Caco-2 (cell line): ENCODE measurements at places on chromosomes 2 and 18.

DNA sequence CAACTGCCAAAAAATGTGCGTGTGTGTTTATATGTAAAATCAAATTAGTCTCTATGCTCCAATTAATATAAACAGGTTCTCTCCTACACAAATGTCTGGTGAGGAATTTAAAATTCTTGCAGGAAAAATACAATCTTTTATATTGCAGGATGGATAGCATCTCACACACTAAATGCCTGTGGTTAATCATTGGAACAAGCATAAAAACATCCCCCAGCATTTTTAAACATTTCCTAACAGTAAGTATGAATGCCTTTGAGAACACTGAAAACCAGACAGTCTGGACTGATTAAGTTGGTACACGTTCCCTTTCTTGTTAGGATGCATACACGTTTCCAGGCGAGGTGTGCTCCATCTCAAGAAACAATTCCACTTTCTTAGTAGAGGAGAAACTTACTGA is 29.9 kb upstream of the PDE1A start:
- DNase-seq = no peak

DNA sequence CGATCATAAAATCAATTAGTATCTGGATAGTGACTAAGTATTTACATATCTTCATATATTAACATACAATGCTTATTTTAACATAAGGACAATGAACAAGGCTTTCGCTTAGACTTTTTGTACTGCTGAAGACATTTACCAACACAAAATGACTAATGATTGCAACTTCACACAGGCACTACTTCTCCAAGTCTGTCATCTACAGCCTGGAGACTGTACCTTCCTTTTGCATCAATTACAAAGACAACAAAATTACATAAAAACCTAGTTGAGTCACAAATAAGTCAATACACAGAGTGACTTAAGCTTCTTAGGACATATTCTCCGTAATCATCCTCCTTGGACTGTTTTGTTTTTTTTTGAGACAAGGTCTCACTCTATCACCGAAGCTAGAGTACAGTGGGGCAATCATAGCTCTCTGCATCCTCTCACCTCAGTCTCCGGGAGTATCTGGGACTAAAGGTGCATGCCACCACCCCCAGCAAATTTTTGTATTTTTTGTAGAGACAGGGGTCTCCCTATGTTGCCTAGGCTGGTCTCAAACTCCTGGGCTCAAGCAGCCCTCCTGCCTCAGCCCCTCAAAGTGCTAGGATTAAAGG is 15.9 kb downstream of the PUM2 start:
- DNase-seq = no peak

GRCh38 chr2:20091305-20091991 is 40.0 kb upstream of the LAPTM4A start:
- DNase-seq = no peak

DNA sequence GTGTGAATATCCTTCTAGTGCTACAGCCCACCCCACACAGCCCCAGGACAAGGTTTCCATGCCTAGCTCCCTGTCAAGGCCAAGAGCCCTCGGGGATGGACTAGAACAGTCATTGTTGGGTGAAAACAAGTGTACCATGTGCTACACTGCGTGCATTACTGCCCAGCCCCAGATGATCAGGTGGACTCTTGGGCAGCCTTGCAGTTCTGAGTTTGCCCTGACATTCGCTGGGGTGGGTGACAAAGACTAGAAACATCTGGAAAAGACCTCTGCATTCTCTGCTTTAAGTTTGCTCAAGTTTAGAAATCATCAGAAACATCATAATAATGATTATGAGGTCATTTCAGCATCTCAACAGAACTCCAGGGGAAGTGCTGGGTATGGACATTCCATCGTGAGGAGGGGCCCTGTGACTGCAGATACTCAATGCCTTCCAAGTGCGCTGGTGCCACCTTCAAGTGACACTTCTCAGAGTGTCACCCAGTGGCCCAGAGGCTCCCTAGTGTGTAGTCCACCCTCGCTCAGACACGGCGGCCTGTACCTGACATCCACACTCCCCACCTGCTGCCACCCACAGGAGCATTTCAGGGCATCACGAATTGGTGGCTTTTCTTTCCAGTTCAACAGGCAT is 5.3 kb upstream of the PXDN start:
- DNase-seq = no peak

- no peak for DNase-seq
These were observed 39.2 kb downstream of the FAM161A start for GRCh38 chr2:61814539-61815160.

DNA sequence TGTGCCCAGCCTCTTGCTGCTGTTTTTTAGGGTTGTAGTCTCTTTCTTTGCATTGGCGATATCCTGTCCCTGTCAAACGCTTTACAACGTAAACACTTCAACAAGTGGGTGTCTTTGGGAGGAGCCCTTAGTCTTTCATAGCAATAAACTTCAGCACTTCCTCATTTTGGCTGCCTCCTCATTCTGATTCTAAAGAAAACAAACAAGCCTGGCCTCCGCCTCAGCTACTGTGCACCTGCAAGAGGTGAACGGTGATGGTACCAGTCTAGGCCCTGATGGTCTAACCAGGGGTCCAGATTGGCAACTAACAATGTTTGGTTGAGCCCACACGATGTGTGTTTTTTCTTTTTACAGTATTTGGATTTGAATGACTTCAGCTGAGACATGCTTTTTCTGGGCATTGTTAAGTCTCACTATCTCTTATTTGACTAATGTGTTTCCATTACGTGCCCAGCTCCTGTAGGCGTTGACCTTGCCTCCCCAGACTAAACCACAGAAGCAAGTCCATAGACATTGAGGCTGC is 53.2 kb upstream of the CUL3 start:
- DNase-seq = no peak

DNA sequence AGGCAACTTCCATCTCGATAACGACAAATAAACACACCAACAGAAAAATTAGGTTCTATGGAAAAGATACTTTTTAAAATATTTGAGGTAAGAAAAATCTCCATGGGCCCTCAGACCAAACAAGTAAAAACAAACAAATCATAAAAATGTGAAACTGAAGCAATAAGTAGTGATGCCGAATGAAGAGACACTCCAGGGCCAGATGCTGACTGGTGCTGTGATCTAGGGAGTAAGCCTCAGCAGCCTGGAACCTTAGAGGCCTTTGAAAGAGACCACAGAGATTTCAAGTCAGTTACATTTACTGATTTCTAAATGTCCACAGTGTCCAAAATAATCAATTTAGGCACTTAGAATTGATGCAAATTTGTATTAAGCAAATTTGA is 1144.7 kb downstream of the CNTNAP5 start:
- no peak for DNase-seq

DNA sequence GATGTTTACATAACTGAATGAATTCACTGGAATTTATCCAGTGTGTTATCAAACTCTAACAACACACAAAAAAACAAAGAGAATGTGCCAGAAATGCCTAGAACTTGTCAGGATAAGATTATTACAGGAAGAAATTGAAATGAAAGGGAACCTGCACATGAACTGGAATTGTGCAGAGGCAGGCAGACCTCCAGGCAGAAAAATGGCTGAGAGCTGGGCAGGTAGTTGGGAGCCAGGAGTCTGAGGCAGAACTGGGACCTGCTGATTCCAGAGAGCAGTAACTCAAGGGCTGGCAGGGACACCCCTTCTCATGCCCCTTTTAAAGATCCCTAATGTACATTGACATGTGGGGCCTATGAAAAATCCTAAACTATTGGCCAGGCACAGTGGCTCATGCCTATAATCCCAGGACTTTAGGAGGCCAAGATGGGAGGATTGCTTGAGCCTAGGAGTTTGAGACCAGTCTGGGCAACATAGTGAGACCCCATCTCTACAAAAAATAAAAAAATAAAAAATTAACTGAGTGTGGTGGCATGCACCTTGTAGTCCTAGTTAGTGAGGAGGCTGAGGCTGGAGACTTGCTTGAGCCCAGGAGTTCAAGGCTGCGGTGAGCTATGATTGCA is 674 bp upstream of the SP110 start:
- DNase-seq = no peak

DNA sequence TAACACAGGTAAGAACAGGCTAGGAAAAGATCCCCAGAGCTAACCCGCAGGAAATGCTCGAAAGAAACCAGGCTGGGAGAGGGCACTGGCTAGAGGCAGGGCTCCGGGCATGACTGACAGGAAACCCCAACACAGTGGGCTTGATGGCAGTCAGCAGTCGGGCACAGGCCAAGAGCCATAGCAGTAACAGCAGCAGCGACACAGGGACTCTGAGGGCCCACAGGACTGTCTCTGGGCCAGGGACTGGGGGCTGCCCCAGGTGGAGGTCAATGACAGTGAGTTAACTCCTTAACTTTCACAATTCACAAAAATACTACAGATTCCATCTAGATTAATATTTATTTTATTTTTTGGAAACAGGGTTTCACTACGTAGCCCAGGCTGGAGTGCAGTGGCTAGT is 37.3 kb upstream of the ASPRV1 start:
- no peak for DNase-seq

DNA sequence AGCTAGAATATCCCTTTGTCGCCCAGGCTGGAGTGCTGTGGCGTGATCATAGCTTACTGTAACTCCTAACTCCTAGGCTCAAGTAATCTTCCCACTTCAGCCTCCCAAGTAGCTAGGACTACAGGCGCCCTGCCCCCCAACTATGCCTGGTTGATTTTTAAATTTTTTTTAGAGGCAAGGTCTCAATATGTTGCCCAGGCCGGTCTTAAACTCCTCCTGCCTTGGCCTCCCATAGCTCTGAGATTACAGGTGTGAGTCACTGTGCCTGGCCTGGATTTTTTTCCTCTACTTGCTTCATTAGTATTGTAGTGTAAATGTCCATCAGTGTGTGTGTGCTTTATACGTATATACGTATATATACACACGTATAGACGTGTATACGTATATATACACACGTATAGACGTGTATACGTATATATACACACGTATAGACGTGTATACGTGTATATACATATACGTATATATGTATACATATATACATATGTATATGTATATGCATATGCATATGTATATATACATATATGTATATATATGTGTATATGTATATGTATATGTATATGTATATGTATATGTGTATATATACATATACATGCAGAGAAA is 124.4 kb downstream of the DIS3L2 start:
- no peak for DNase-seq

GRCh38 chr2:45263147-45263546 is 253.9 kb upstream of the SIX2 start:
- no peak for DNase-seq

DNA sequence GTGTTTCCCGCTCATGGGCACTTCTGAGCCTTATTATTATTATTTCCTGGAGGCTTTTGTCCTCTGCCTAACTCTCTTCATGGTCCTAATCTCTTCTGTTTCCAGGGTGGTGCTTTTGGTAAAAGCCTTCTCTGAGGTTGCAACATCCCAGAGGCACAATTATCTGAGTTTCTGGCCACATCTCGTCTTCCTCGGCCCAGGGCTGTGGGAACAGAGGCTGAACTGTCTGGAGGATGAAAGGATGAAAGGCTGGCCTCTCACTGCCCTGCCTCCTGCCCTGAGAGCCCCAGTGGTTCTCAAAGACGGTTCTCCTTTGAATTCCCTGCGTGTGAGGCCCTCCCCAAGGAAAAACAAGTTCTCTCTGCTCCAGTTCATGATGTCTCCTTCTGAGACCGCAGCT is 13.8 kb downstream of the GYPC start:
- no peak for DNase-seq

- no peak for DNase-seq
These were observed 39.2 kb upstream of the ZNF385B start for GRCh38 chr2:179900655-179901054.

DNA sequence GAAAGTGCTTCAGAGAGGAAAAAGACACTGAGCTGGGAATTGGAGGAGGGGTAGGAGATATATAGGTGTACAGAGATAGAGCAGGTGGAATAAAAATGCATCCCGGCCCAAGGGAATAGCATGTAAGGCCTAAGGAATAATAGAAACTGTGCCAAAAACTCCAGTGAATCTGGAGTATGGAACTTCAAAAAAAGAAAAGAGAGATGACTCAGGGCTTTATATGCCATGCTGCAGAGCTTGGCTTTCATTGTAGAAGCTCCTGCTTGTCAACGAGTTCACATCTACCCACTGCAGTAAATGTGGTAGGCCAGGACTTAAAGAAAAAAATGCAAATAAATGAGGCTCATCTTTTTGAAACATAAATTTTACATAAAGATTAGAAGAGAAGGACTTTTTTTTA is 131.8 kb downstream of the MREG start:
- DNase-seq = no peak

GRCh38 chr2:239804161-239805042 is 220.7 kb downstream of the NDUFA10 start:
- DNase-seq = no peak

DNA sequence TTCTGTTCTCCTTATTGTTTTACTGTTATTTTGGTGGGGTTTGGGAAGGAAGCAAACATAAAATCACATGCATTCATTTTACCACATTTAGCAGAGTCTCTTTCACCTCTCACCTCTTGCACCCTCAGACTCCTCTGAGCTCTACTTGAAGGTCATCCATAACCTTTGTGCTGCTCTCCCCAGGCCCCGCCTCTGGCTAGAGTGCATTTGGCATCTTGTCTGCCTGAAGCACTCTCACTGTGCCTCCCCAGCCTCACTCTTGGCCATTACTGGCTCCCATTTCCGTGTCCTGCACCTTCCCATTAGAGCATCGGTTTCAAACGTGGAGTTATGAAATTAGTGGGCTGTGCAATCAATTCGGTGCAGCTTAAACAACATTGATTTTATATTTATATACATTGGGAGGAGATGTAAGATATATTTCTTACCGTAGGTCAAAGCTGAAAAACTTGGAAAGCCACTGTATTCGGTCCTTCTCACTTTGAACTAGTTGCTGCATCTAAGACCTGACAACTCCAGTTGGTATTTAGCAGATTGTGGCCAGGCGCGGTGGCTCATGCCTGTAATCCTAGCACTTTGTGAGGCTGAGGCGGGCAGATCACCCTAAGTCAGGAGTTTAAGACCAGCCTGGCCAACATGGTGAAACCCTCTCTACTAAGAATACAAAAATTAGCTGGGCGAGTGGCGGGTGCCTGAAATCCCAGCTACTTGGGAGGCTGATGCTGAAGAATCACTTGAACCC is 6.9 kb upstream of the ZFAND2B start:
- no peak for DNase-seq

DNA sequence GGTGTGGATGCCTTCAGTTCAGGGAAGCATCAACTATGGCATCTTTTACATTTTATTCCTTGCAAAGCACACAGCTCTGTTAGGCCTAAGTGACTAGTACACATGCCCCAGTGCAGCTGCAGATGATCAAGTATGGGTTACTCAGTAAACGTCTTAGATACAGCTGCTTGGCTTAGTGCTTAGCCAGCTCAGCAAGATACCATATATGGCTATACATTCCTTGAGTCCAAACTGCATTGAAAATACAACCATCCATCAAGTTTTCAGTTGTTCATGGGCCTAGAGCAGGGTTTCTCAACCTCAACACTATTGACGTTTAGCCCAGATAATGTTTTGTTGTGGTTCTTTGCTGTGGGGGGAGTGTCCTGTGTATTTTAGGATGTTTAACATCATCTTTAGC is 769.9 kb downstream of the TSN start:
- no peak for DNase-seq

DNA sequence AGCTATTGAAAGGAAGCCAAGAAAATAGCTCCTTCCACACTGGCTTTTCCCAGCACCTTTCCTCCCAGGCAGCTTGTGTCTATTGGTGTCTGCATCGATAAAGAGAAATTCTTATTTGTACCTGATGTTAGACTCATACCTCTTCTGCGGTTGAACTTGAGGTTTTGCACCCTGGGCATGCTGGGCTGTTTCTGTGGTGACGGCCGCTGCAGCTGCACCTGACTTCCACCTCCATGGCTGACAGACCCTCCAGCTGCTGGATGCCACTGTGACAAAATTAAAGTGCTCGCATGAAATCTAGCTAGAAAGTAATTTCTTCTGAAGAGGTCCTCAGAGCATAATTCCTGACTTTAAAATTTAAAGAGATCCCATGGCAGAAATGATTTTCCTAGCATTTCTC is 6.6 kb downstream of the FECH start:
- DNase-seq = no peak
